T-helper 1 cell (primary cell): ENCODE measurements at places on chromosomes 3 and 15.
A peak's percentile ranks its signal among the peaks of the same experiment; 100 is the strongest.

DNA sequence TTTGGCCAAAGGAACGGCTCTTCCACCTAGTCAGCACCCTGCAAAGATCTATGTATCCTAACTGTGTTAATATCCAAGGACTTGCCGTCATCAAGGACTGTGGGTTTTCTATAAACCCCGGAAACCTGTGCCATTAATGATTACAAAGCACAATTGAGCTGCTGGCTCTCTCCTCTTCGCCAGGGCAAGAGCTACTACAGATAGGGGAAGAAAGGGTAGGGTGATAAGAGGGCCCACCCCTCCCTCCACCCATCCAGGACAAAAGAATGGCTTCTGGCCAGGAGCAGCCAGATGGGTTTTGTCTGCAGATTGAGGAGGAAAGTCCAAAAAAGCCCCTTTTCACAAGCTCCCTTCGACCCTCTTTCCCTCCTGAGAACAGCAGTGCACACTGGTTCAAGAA is 9.9 kb downstream of the RFT1 start:
- no peak for DNase-seq

DNA sequence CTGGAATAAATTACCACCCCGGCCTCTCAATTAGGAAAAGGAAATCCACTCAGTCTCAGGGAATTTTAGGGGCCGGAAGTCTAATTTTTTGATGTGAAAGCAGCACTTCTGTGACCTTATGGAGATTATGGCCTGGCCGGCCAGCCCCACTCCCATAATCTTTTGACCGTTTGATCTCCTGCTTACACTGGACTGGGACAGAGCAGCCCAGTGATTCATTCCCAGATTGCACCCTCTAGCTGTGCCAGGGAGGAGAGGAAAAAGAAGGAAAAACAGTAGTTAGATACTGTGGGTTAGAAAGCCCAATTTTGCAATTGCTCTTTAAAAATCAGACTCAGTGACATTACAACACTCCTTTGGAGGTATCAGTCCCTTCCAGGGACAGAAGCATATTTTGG is 32.4 kb downstream of the GJD2 start:
- no peak for DNase-seq

- DNase-seq = no peak
Measured at GRCh38 chr3:126021702-126022101, 52.7 kb downstream of the ROPN1B start.

- no peak for DNase-seq
Measured at GRCh38 chr3:123907720-123908119, 23.6 kb upstream of the MYLK start.

- no peak for DNase-seq
Measured at GRCh38 chr3:179455954-179456353, 4.7 kb upstream of the GNB4 start.

GRCh38 chr3:29100292-29100691 is 180.6 kb upstream of the RBMS3 start:
- DNase-seq = no peak

- DNase-seq = no peak
Measured at GRCh38 chr3:20574746-20575145, 388.7 kb upstream of the SGO1 start.

DNA sequence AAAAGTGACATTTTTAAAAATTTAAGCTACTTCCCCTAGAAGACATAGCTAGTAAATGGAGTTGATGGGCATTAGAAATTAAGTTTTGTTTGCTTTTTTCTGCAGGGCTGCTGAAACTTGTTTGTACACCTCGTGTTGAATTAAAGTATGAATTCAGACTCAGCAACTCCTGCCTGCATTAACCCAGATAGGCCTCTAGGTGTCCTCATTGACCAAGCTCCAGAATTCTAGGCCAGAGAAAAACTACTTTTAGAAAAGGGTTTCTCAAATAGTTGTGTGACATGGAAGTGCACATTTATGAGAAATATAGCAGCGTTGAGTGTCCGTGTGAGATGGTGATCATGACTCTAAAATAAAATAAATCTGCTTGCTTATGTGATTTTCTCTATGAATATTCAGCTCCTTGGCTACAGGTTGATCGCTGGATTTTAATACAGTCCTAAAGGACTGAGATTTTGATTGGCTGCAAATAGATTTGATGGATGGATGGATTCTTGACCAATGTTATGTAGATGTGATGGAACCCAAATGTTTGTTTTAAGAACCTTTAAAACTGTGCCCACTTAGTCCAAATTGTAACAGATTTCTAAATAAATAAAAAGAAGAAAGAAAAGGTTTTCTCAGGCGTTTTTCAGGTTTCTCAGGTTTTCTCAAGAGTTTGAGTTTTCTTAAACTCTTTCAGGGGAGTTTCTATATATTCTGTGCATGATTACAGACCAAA is 39.4 kb upstream of the LMOD3 start:
- DNase-seq = peak; percentile 16

DNA sequence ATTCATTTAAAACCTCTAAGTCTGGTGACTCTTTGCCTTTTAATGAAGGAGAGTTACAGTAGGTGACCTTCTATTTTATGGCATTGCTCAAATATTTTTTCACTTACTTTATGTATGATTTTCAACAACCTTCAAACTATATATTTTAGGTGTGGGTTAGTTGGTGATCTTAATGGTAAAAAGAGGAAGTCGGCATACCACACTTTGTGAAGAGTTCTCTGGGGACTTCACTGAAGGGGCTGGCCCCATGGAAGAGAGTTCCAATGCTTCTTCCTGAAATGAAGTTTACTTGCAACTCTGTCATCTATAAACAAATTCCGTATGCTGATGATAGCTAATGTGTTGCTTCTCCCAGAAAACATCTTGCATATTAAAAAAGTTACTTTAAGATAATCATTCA is 647.0 kb upstream of the SGO1 start:
- no peak for DNase-seq
